Left hindlimb (tissue), 1 donor: ENCODE measurements at places on chromosomes 2 and 18.

DNA sequence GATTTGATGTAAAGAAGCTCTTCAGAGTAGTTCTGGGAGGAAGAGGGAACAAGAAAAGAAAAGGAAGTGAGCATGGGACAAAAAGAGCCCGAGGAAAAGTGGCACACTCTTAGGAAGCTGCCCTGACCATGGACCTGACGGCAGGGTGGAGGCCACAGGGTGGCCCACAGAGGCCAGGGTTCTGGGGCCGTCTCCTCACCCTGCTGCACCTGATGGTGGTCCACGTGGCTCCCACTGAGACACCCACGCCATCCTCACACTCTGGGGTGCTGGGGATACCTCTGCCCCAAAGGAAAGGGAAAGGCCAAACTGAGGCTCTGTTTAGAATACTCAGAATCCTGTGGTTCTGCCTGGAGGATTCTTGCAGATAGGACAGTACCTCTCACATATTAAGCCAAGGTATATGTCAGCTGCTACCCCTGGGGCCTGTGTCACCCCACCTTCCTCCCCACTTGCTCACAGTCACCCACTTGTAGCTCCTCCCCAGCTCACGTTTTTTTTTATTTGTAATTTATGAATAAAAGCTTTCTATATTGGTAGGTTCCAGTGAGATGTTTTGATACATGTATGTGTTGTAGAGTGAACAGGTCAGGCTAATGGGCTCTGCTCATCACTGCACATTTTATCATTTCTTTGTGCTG, 171.1 kb downstream of the LDLRAD4 start:
- DNase-seq: no peak

DNA sequence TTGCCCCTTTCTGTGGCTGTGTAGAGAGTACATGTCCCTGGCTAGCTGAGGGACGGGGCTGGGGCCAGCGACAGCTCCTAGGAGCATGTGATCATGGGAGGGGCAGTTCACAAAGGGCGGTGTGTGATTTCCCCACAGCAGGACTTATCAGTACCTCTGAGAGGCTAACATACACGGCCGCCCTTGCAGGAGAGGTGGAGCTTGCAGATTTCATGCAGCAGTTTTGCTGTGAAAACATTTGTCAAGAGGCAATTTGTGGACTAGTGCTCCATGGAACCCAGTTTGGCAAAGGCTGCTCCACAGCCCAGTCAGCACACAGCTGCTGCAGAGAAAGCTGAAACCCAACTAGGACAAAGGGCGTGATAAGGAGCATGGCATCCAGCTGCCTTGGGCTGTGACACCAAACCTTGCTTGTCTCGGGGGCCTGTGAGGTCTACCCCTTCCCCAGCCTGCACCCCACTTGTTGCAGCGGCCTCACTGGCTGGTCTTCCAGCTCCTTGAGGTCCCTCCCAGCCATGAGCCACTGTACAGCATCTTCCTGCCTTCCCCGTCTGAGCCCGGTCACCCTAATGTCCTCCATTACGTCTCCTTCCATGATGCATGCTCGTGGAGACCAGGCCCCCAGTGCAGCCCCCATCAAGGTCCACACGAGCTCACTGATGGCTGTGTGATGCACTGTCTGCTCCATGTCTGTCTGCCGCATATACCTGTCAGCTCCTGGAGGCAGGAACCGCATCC, 121.4 kb upstream of the HDAC4 start:
- DNase-seq: no peak

- DNase-seq: no peak
These were observed 47.3 kb downstream of the TCF7L1 start for GRCh38 chr2:85180322-85181133.

- DNase-seq: no peak
These were observed 33.1 kb downstream of the IRS1 start for GRCh38 chr2:226766352-226767055.

GRCh38 chr2:17010104-17010503, 344.5 kb upstream of the CYRIA start:
- no peak for DNase-seq

DNA sequence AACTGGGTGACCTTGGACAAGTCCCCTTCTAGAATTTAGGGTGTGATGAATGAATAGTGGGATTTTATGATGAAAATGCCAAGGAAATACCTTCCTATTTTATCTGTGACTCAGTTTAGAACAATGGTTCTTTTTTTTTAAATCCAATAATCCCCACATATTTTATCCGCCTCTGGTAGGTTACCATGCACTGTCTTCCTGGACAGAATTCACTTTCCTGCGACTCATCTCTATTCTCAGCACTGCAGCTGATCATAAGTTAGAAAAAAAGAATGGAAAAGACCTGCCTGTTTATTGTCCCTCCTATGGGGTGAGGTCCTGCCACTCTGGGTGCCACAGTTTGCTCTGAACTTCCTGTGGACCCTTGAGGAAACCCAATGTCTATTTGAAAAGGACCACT, 73.1 kb downstream of the IRS1 start:
- DNase-seq: no peak

DNA sequence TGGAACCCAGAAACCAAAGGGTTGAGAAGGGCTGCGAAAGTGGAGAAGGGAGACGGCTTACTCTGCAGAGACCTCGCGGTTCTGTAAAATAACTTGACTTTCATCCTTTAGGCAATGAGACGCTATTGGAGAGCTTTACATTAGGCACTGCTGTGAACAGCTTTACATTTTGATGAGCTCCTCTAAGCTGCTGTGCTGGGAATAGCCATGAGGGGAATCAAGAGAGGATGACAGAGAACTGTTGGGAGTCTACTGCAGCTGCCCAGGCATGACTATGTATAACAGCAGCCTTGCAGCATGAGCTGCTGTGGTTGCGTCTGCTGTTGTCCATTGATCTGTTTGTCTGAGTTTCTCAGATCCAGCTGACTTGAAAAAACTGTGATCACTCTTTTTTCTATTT, 310.8 kb upstream of the MAP2 start:
- DNase-seq: no peak

DNA sequence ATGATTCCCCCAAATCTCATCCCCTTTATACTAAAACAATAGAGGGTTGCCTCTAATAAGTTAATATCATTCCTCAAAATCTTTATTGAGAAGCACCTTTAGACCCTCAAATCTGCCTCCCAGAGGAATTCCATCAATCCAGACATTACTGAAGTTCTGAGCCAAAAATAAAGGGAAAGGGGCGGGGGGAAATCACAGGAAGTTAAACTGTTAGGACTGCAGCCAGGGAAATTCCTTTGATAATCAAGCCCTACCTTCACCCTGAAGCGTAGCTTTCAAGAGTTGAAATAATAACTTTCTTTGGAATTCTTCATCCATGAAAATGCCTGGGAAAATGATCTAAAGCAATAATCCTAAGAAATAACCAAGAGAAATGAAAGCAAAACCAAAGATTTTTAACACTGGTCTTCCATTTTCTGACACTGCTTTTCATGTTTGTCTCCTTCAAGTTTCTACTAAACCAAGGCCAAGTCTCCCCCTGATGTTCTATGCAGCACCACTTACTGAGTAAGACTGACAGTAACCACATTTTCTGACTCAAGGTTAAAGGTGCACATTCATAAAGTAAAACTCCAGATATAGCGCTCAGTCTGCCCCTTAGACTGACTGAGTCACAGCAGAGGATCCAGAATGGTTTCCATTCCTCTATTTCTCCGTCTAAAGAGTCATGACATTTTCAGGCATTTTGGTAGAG, 78.2 kb downstream of the TCF4 start:
- DNase-seq: no peak

DNA sequence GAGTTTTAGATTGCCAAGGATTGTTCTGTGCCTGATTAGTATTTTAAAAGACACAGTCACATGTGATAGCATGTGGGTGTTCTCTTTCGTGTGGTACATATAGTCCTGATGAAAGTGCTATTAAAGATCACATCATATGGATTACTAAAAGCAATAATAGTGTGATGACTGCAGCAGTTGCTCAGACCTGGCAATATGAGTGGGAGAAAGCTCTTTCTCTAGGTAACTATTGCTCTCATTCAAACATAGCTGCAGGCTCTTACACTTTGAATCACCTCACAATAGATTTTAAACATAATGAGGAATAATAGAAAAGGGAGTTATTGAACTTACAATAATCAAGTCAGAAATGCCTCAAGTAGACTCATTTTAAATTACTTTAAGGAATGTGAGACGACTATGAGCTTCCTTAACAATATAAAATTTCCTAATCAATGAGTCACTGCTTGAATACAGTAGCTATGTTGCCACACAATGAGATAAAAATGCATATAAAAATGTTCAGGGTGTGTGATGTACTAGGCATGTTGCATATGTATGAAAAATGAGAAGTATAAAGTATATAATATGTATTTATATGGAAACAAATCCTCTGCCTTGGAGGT, 452.1 kb downstream of the TMX3 start:
- no peak for DNase-seq

- DNase-seq: no peak
These were observed 47.0 kb upstream of the TTC39C start for GRCh38 chr18:23967321-23968089.

- no peak for DNase-seq
These were observed 32.2 kb downstream of the FAM178B start for GRCh38 chr2:96954011-96954846.

GRCh38 chr2:216497382-216498069, 1.1 kb upstream of the RPL37A start:
- no peak for DNase-seq

DNA sequence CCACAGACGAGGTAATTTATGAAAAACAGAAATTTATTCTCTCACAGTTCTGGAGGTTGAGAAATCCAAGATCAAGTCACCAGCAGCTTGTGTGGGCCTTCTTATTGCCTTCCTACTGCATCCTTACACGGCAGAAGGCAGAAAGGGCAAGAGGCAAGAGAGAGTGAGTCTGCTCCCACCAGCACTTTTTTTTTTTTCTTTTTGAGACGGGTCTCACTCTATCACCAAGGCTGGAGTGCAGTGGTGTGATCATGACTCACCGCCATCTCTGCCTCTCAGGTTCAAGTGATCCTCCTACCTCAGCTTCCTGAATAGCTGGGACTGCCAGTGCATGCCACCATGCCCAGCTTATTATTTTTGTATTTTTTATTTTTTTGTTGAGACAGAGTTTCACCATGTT, 78.5 kb upstream of the HK2 start:
- DNase-seq: no peak

GRCh38 chr2:128622371-128622770, 303.7 kb upstream of the HS6ST1 start:
- no peak for DNase-seq

DNA sequence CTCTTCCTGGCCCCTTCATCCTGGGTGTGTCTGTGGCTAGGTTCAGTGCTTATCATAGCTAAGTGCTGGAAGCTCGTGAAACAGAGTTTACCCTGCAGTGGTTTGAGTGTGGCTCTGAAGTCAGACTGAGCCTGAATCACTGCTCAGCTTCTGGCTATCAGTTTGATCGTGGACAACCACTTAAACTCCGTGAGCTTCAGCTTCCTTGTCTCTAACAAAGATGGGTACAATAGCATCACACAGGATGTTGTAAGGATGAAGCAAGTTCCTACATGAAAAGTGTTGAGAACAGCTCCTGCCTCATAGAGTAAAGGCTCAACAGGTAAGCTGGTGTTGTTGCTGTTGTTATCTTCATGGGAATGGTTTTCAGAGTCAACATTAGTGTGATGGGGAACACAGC, 210.3 kb downstream of the CLIP4 start:
- no peak for DNase-seq

DNA sequence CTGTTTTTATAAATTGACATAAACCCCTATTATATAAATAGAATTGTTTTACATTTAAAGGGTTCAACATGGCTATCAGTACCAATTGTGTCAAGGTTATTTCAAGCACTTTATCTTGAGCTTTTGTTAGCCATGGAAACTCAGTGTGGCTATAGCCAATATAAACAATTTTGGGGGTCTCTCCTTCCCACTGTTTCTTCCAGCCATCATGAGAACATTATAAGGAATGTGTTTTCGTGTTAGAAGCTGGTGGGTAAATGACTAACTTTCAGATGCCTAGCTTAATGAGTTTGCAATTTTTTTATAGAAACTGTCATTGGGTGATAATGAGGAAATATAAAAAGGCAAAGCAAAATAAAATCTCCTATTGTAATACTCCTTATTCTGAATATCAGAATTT, 153.5 kb upstream of the FOSL2 start:
- no peak for DNase-seq

DNA sequence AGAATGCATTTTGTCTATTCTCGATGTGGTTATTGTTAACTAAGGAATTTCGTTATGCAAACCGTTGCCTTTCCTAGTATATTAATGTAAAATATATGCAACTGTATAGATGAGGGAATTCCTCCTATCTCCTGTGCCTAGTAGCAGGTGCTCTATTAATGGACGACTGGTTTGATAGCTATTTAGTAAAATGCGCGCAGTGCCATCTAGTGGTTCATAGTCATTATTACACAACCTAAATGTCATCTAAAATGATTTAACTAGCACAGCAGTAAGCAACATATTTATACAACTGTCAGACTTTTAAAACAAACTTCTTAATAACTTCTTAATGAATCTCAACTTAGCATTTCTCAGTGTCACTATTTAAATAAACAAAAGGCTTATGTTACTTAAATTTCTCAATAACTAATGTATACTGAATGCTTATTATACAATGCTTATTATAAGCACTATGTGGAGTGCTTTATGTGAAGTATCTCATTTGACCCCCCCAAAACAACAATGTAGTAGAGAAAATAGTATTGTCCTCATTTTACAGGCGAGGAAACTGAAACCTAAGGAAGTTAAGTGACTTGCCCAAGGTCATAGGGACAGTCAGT, 77.9 kb downstream of the DTNA start:
- no peak for DNase-seq
